ENCODE measurements at places on chromosomes 16 and 17.

DNA sequence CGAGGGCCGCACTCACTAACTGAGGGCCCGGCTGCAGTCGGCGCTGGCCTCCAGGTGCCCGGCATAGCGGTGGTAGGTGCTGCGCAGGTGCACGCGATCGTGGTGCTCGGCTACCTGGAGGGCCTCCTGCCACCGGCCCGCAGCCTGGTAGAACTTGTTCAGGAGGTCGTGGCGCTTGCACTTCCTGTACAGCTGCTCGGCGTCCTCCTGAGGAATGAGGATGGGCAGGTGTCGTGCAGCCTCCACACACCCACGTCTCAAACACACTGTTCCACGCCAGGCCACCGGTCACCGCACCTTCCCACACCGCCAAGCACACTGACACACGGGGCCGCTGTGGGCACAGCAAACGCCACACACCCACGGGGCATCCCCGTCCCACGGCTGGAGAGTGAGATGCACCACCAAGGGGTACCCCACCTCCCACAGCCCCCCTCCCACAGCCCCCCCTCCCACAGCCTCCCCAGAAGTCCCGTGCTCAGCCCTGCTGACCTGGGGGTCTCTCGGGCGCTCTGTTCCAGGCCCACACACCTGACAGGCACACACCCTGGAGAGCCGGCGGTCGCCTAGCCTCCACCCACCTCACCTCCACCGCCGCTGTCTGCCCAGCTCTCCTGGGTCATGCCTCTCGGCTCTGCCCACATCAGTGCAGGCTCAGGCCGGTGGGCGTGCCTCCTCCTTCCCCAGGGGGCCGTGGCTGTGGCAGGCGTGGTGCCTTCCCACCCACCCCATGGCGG is 7.4 kb upstream of the TMEM204 start:
- DNase-seq, result no peak

DNA sequence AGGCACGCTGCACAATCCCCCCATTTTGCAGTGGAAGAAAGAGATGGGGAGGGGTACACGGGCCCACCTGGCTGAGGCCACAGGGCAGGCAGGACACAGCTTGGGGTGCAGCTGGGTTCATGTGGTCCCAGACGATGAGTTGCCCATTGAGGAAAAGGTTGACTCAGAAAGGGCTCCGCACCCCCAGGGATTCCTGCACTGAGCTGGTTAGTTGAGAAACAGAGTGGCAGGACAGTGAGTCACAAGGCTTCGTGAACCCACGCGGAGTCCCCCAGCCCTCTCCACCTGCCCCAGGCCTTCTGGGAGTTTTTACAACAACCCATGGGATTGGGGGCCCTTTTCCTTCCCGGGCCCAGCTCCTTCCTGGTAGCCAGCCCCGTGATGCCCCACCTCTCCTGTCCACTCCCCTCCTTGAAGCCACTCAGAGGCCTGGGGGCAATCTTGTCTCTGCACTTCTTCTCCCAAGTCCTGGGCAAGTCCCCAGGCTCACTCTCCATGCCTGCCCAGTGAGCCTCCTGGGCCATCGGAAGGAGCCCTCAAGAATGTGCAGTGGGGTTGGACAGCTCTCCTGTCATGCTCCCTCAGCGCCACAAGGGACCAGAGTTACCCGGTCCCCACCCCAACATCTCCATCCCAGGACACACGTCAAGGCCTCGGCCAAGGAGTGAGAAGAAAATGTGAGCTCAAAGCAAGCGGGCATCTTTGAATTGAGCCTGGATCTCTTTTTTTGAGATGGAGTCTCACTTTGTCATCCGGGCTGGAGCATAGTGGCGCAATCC is 251.2 kb downstream of the PARN start:
- no peak for DNase-seq

DNA sequence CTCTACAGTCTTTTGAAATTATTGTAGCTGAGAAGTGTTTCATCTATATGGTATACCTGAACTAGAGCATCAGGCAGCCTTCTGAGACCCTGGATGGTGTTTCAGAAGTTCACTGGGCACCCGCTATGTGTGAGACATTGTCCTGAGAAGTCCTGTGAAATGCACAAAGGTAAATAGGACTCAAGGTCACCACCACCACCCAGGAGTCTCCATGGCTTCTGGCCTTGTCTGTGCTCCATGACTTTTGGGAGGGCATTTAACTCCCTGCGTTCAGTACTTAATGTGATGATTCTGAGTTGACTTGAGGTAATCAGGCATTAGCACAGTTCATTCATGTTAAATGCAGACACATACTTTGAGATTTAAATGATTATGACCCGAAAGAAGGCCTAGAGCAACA is 1.1 kb downstream of the MLYCD start:
- DNase-seq, result no peak

- DNase-seq, result no peak
Observed at GRCh38 chr17:38738007-38738662, 8.0 kb downstream of the CISD3 start.

DNA sequence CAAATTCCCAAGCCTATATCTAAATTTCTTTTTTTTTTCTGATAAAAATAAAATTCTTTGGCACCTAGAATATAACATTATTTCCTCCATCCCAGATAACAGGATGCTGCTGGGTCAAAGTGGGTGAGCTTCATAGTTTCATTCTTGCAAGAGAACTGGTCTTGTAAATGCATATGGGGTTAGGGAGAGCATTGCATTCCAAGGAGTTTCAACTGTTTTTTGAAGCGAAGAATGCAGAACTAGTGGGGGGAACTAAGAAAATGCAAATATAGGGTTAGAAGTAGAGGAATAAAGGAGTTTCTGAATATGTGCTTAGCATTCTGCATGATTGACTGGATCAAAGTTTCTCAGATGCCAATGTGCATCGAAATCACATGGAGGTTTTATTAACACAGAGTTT is 347.2 kb upstream of the XYLT1 start:
- DNase-seq, result no peak

- no peak for DNase-seq
Observed at GRCh38 chr17:66412857-66413558, 110.6 kb downstream of the PRKCA start.

GRCh38 chr17:29740017-29740416 is 117.3 kb upstream of the CORO6 start:
- no peak for DNase-seq

DNA sequence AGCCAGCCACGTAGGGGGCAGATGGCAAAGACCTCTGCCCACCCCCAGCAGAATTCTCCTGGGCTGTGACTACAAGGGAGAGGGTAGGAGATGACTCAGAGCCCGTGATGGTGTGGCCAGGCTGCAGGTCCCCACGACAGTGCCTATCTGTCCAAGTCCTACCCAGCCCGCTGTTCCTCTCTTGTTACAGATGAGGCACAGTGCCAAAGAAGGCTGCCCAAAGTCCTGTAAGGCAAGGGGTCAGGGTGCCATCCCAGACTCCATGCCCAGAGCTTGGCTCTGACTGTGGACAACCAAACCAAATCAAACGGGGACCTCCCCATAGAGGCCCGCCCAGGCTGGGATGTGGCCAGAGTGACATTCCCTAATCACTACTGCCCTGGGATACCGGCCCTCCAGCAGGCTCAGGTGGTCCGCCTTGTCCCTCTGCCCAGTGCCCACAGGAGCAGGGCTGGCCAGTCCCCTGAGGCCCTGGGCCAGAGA is 12.6 kb upstream of the BCAR1 start:
- DNase-seq, result no peak

DNA sequence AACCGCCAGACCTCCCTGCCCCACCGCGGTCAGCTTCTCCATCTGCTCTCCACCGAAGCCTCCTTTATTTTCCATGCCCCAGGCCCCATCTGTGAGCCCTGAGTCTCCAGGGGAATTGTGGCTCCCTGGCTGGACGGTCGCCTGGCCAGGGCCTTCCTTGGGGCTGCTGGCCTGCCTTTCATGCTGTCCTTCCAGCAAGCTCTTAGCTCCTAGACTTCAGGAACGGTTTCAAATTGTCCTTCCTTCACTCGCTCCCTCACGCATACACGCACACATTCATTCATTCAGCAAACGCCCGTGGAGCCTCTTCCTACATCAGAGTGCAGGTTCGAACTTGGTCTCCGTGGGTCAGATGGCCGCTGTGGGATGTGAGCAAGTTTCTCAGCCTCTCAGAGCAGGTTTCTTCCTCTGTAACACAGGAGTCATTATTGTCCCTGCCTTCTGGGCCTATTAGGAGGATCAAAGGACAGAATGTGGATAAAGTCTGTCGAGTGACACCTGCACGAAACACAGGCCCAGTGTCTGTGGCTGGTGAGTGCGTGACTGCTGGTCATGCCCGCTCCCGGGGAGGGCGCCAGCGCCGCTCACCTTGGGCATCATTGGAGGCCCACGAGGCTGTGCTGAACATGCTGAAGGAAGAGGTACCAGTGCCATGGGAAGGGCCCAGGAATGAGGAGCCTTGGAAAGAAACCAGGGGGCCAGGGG is 18.7 kb upstream of the GSE1 start:
- DNase-seq, result no peak

GRCh38 chr17:5413682-5414081 is 5.8 kb downstream of the NUP88 start:
- no peak for DNase-seq

GRCh38 chr17:47713980-47714700 is 18.9 kb upstream of the TBX21 start:
- DNase-seq, result no peak

Measured in activated T-helper 1 cell treated with anti-CD3 and anti-CD28 coated beads, Interleukin-2, amount 50 U/mL, for 16 hours (primary cell).